ENCODE measurements at places on chromosomes 16 and 17. TPM values are rescaled to one million over a fixed set of nuclear protein-coding genes. Genes with fewer than 3 reads are reported as not detected.

The CA5A gene
- not detected for total RNA-seq

The CCDC200 gene
- not detected for total RNA-seq

The CRHR1 gene
- total RNA-seq: not detected

The BEAN1 gene
- total RNA-seq: 0.42 TPM

DNA sequence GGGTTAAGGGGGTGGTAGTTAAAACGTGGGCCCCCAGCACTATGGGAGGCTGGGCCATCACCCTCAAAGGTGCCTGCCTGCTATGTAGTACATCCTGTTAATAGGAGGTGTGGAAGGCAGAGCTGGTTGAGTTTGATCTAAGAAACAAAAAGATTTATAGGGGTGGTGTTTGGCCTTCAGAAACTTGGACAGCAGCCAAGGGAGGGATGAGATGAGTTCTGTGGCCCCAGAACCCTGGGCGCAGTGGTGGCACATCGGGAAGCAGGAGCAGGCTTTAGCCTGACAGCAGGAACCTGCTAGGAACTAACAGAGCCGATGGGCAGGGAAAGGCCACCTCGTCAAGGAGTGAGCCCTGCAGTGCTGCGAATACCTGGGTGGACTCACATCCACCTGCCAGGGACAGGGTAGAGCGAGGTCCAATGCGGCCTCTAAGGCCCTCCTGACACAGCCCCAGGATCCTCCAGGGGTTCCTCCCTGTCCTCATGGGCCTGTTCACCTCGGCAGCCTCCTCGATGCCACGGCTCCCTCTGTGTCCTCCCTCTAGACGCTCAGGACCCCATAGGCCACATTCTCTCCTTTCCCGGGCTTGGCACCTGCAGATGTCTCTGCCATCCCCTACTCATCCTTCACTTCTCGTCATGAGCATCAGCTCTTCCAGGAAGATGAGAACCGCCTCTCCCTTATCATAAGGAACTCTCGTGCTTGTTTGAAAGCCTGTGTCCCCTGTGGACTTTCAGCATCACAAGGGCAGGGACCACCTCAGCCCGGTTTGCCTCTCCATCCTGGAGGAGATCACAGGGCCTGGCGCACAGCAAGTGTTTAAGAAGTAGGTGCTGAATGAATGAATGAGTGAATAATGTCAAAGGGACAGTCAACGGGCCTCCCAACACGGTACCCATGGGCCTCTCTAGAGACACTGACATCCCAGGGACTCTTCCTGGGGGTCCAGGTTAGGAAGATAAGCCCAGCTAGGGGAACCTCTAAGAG is 103.5 kb upstream of the TNRC6C start:
- DNase-seq: no peak

DNA sequence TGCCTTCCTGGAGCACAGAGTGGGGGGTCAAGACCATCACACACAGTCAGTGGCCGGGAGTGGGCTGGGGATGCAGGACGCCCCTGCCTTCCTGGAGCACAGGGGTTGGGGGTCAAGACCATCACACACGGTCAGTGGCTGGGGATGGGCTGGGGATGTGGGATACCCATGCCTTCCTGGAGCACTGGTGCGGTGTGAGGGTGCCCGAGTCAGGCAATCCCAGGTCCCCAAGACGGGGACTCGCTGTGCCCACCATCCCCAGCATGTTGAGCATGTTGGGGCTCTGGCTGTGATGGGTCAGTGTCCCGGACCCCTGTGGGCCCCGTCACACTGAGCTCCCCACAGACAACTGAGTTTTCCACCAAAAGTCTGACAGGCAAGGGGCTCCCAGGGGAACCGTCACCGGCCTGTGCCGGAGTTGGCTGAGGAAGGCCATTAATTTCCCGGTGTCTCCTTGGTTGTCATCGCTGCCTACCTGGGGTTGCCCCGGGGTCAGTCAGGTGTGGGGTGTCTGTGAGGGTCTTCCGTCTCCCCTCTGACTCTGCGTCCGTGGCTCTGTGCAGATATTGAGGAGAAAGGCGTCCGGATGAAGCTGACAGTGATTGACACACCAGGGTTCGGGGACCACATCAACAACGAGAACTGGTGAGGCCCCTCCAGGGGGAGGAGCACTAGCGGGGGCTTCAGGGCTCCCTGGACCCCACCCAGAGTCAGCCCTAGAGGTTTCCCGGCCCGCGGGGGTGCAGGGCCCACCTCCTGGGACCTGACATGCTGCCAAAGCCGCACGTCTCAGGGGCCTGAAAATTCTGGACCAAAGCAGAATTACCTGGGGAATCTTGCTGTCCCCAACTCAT is 347.1 kb downstream of the SEC14L1 start:
- no peak for DNase-seq

DNA sequence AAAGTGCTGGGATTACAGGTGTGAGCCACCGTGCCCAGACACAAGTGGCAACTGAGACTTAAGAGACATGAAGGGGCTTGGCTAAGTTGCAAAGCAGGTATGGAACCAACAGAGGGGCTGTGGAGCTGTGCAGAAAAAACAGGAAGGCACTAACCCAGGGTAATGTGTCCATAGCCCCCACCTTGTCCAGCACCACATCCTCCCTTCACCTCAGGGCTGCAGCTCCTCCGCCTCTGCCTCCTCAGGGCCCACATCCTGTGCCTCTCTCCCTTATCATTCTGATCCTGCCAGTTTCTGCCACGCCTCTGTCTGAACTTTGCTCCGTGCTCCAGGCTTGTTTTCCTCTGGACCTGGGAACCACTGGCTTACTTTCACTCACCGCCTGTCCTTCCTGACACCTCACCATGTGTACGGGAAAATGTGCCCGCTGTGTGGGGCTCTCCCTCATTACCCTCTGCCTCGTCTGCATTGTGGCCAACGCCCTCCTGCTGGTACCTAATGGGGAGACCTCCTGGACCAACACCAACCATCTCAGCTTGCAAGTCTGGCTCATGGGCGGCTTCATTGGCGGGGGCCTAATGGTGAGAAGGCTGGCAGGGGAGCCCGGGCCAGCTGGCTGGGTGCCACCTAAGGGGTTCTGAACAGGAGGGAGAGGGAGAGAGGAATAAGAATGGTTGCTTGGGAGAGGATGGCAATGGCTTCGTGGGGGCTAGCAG is at the start of gene TM4SF5:
Gene TM4SF5 (plus strand): TSS at position 368 of the 716 bp plus-strand sequence. CDS start 37 bp downstream, at position 405.
- DNase-seq: no peak

GRCh38 chr17:4605826-4606225 is 21.5 kb downstream of the SMTNL2 start:
- DNase-seq: no peak

DNA sequence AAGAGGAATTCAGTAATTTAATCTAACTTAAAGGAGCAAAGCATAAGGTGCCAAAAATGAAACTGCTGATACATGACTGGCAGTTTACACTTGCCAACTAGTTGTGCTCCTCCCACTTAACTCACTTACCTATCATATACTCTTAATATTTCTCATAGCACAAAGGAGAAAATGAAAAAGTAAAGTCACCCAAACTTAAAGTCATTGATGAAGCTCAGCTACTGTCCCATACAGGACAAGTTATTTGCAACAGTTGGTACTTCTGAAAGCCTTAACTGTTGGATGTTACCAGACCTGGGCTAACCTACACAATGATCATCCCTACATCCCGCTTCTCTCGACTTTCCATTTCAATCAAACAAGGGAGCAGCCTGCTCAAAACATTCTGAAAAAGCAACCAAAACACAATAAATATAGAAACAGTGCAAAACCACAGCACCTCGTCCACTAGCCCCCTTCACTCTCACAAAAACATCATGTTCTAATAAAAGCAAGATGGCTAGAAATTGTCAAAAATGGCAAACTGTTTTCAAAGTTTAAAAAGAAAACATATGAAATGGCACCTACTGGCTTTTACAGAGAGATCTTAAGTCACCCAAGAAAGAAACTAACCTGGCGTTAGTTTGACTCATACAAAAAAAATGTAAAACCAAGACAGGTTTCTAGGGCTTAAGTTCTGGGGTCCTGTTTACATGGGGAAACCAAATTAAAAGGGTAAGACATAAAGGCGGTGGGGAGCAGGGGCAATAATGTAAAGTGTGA is 868 bp downstream of the MED13 start:
- DNase-seq: peak; percentile 11

- no peak for DNase-seq
These were observed 20.8 kb downstream of the ACTG1 start for GRCh38 chr17:81491761-81492160.

GRCh38 chr17:64171041-64171440 is 41.1 kb upstream of the ERN1 start:
- no peak for DNase-seq

- peak; percentile 54 for DNase-seq
These were observed at the start of gene DOC2B for GRCh38 chr17:181245-182049. Gene DOC2B, minus strand, starts transcription at chr17:181650. Its CDS starts 171 bp downstream, at chr17:181479.

DNA sequence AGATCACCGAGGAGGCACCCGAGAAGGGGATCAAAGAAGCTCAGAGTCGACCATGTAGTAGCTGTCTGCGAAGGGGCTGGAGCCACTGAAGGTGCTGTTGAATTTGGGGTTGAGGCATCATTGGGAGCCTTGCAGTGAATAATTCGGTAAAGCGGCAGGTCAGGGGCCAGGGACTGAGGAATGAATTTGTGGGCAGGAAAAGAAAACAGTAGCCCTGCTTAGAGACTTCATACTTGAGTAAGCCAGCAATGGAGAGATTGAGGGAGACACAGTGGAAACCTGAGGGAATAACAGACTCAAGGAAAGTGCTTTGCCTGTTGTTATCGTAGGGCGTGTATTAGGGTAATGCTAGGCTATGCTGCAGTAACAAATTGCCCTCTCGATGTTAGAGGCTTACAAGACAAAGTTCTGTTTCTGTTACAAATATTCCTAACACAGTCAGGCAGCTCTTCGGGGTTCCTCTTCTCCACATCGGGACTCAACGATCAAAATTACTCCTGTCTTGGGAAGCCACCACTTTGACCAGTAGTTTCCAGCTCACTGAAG is 13.4 kb upstream of the HERPUD1 start:
- no peak for DNase-seq

- DNase-seq: no peak
These were observed 308.9 kb upstream of the DYNLRB2 start for GRCh38 chr16:80231888-80232287.

DNA sequence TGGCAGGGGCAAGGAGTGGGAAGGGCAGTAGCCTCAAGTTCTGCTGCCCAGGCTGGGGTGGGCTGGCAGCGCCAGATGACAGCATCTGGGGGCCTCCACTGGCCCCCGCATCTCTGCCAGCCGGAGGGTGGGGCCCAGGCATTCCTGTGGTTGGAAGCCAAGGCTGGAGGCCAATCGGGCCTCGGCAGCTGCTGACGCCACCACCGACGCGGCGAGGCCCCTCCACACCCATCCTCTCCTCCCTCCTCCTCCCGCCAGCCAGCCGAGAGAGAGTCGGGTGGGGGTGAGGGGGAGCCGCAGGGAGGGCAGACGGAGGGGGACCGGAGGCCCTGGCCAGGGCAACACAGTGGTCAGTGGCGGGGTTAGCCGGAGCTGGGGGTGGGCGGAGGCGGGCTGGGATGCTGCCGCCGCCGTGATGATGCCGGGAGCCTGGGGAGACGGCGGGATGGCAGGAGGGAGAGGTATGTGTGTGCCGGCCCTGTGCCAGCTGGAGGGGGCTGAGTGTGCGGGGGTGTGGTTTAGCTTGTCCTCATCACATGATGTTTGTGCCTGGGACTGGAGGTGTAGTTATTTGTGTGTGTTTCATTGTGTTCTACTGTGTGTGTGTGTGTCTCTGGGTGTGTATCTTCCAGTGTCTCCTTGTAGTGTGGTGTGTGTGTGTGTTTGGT is 36.6 kb downstream of the ARHGAP23 start:
- peak; percentile 78 for DNase-seq

- no peak for DNase-seq
These were observed 82.6 kb downstream of the CDK5R1 start for GRCh38 chr17:32569171-32570080.

GRCh38 chr16:27805828-27806351 is 255.9 kb downstream of the KATNIP start:
- DNase-seq: no peak

DNA sequence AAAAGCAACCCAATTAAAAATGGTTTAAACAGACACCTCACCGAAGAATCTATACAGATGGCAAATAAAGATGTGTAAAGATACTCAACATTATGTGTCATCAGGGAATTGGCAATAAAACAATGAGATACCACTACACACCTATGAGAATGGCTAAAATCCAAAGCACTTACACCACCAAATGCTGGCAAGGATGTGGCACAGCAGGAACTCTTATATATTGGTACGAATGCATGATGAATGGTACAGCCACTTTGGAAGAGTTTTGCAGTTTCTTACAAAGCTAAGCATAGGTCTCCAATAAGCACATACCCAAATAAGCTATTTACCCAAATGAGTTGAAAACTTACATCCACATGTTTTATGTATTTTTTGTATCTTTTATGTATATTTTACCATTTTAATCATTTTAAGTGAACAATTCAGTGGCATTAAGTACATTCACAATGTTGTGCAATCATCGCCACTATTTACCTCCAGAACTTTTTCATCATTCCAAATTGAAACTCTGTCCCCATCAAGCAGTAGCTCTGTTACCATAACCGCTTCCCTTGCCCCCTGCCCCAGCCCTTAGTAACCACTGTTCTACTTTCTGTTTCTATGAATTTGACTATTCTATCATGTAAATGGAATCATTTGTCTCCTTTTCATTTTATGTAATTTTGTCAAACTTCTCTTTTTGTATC is 6.7 kb upstream of the ALDH3A2 start:
- no peak for DNase-seq

GRCh38 chr17:825216-825615 is 43.1 kb downstream of the MRM3 start:
- DNase-seq: no peak

DNA sequence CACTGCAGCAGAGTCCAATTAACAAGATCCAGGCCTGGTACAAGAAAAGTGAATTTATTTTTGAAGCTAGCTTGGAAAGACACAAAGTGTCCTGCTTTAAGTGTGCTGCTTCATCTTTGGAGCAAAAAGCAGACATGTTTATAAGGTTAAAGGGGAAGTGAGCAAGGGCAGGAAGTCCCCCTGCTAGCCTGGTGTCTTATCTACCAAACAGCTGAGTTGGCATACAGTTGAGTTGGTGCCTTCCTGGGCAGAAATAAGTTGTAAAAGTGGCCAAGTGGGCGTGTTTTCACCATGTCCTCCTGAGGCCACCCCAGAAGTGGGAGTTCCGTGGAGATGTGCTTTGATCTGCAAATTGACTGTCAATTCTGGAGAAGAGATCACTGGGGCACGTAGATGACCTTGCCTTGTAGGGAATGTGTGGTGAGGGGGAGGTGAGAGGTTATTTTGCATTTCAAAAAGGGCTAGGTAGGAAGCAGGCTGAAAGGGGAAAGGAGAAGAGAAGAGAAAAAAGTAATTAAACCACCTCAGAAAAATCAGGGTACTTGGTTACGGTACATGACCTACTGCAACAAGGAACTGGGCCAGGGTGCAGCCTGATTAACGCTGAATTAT is 38.3 kb upstream of the HSBP1 start:
- DNase-seq: no peak

DNA sequence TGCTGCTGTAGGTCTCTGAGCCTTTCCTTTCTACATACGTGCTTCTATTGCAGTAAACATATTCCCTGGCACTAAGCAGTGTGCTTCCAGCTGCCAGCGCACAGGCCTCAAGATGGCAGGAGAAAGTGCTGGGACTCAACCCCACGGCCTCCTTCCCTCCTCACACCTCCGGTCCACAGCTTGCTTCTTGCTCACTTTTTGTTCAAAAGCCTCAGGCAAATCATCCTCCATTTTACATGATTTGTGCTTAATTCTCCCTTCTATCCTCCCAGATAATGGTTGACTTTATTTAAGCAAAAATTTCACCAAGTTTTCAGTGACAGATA is 5.4 kb downstream of the CDK5R1 start:
- no peak for DNase-seq
